Transverse colon (tissue), 4 donors: ENCODE measurements at places on chromosomes 6 and 20.

- no peak for DNase-seq
Measured at GRCh38 chr6:9801249-9801754, 613.6 kb downstream of the TFAP2A start.

- DNase-seq, result no peak
Measured at GRCh38 chr6:7535498-7535897, 6.0 kb upstream of the DSP start.

DNA sequence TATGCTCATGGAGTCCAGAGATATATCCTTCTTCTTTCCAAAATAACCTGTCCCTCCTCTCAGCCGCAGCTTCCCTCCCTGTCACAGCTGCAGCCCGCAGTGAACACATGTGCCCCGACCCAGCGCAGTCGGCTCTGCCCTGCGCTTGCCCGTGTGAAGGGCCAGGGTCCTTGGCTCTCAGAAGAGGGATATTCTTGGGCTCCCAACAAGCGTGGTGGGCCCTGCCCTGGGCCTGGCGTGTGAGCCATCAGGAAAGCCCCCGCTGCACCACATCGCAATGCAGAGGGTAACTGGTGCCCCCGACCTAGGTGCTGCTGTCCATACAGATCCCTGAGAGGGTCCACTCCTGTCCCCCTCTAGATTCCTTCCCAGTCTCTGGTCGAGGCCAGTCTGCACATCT, 65.2 kb downstream of the SSR1 start:
- DNase-seq, result no peak

GRCh38 chr6:65505736-65506135, 201.3 kb downstream of the EYS start:
- no peak for DNase-seq

DNA sequence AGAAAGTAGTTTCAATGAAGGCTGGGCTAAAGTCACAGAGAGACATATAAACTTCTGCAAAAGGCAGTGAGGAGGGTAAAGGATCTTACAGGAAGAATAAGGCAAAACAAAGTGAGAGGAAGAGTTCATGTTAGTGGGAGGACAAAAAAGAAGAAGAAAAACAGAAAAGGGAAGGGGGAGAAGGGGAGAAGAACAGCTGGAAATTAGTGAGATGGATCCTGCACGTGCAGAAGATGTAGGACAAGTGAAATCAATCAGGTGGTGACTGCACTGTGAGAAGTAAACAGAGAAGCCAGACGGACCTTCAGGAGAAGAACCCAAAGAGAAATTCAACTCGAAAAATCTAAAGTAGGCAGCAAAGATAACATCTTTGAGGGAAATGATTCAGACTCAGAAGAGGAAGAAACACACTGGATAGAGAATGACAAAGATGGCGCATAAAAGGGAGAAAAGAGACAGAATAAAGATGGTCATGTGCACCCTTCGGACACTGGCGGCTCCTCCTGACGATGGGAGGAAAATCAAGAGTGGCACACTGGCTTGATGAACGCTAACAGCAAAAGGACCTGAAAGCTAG, 105.9 kb downstream of the MYB start:
- no peak for DNase-seq

GRCh38 chr20:19889011-19889953, 127.9 kb upstream of the NAA20 start:
- peak; percentile 32 for DNase-seq

DNA sequence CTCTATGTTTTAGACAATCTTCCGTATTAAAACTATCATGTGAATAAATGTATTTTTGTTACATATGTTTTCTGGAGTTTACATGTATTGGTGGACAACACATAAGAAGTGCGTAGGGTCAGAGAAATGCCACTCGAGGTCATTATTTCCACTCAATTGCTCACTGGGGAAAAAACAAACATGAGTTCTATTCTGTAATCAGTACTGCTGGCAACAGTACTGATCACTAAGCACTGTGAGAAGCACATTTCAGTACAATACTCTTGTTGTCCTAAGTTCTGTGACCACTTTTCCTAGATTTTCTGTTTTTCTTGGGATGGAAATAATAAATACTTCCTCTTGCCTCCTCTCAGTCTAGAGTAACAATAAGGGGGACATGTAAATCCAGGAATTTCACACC, 44.5 kb downstream of the UST start:
- DNase-seq, result no peak

DNA sequence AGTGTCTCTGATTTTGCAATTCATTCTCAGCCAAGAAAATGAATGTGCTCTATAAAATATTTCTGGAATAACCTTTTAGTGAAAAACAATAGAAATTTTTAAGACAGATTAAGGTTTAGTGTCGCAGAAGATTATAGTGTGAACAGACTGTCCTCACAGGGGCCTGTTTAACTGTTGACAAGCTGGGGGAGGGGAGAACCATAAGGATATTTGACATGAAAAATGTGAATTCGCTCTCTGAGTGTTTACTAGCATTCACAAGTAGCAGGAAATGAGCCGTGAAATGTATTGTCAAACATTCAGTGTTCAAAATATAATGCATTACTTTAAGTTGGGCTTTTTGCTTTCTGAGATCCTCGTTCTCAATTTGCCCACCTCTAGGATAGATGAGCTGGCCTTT, 134.8 kb upstream of the TSHZ2 start:
- DNase-seq, result no peak

GRCh38 chr6:56424542-56425083, 177.2 kb upstream of the COL21A1 start:
- DNase-seq, result no peak
